ENCODE measurements at places on chromosomes 6 and 20. TPM values are rescaled to one million over a fixed set of nuclear protein-coding genes. Genes with fewer than 3 reads are reported as not detected.

DNA sequence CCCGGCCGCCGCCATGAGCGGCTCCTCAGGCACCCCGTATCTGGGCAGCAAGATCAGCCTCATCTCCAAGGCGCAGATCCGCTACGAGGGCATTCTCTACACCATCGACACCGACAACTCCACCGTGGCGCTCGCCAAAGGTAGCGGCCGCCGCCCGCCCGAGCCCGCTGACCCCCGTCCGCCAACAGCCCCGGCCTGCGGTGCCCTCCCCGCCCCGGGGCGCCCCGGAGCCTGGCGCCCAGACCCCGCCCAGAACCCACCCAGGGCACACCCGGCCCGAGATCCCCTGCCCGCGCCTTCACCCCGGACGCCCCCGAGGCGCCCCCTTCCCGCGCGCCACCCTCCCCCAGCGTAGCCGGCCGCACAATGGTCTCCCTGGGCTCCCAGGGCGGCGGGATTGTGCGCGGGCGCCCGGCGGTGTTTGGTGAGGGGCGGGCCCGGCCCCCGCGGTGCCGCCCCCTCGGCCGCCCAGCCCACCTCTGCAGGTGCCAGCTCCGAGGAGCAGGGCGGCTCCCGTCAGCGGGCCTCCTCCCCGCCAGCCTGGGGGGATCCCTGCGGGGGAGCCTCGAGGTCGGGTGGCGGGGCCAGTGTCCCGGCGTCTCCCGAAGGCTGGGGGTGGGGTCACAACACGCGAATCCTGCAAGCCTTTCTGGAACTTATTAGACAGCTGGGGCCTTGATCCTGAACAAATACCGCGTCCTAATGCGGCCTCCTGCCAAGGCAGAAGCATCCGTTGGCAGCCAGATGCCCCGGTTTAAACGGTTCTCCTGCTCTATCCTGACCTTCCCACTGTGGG, 577 bp downstream of the LSM14B start:
- DNase-seq, result peak; percentile 86

PTK6 gene
- 0.30 TPM for total RNA-seq

TAPBP gene
- 27.9 TPM for total RNA-seq

DNA sequence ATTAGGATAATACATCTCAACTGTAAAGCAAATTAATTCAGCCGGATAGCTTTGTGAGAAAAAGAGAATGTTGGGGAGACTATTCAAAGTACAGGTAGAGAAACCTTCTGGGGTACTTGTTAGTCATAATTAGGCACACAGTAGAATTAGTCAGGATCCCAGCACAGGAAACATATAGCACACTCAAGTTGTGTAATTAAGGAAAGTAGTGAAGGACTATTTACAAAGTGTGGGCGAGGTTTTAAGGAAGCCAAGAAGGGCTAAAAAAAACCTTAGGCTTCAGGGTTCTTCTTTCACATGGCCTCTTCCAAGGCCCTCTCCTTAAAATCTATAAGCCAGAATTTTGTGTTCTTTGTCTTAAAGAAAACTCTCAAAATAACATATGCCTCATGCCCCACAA, 126.7 kb downstream of the RTN4IP1 start:
- no peak for DNase-seq

- DNase-seq, result no peak
Observed at GRCh38 chr6:170345662-170346061, 39.1 kb downstream of the FAM120B start.

RBBP8NL gene
- total RNA-seq, result not detected

GRCh38 chr6:154358019-154358545, 1.5 kb upstream of the IPCEF1 start:
- no peak for DNase-seq

GRCh38 chr6:169864148-169865020, 113.0 kb downstream of the ERMARD start:
- DNase-seq, result no peak

DNA sequence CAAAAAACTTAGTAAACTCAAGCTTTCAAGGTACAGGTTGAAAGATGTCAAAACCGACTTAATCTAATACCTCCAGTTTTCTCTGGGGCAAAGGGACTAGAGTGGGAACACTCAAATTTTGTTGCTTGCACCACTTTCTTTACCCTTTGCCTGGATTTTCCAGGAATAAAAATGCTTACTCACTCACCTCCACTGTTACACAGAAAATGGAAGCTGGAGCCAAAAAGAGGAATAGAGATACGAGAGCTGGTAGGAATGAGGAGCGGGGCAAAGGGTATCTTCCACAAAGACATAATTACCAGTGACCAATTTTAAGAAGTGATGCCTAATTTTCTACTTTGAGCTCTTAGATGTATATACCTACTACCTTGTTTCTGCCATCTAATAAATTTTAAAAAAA, 79.5 kb upstream of the TULP1 start:
- no peak for DNase-seq

DNA sequence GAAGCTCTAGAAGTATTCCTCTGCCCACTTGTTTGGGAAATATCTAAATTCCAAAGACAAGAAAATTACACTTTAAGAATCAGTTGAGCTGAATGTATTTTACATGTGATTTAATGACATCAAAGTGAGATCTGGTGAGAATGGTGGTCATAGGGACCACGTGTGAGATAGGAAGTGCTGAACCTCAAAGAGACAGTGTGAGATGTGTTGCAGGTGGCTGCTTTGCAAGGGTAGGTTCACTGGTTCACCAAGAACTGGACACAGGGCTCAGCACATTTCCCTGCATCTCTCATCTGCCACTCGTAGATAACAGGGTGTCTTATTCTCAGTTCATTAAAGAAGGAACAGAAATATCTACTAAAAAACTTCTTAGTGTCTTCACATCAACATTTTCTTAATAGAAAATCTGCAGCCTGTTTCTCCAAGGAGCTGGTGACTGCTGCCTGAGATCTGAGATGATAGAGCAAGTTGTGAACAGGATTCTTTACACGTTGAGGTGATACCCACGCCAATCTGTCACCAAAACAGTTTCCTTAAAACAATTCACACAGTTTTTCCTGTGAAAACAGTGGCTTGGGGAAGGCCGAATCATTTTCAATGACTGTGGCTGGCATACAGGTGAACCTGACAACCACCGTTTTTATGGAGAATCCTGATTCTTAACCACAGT, 7.2 kb downstream of the CCR6 start:
- DNase-seq, result no peak

DNA sequence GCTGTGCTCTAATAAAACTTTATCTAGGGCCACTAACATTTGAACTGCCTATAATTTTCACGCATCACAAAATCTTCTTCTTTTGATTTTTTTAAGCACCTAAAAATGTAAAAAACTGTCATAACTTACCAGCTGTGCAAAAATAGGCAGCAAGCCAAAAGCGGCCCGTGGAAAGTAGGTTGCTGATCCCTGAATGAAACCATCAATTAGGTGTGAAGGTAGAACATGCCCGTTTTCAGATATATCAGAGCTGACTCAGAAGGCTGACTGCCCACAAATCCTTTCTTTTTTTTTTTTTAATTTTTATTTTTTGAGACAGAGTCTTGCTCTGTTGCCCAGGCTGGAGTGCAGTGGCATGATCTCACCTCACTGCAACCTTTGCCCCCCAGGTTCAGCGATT, 4.9 kb upstream of the IPCEF1 start:
- no peak for DNase-seq

DNA sequence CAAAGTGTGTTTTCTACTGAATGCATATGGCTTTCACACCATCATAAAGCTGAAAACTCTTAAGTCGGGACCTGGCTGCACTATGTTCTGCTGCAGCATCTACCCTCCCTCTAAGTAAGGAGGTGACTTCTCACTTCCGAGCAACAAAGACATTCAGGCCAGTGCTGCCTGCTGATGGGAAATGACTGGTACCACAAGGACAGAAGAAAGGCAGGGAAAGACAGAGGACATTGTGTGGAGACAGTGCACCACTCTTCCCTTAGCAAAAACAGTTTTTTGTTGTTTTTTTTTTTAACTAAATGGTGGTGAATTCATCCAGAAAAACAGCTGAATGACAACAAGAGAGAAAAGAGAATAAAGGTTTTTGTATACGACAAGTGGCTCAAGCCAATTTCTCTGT, 81.5 kb downstream of the MAP7 start:
- DNase-seq, result no peak

DNA sequence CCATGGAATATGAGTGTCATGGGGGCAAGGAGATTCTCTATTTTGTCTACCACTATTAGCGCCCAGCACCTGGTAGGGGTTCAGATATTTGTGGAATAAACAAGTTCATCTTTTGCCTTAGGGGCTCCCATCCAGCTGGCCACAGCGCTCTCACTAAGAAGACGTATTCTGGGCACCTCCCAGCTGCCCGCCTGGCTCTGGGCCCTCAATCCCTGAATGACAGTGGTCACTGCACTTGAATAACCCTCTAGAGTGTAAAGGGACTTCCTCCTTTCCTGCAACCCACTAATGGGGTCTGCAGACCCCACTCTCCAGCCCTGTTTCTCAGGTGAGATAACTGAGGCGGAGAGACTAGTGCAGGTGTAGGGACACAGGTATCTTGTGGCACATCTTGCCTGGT, 36.2 kb downstream of the SNX5 start:
- no peak for DNase-seq

DNA sequence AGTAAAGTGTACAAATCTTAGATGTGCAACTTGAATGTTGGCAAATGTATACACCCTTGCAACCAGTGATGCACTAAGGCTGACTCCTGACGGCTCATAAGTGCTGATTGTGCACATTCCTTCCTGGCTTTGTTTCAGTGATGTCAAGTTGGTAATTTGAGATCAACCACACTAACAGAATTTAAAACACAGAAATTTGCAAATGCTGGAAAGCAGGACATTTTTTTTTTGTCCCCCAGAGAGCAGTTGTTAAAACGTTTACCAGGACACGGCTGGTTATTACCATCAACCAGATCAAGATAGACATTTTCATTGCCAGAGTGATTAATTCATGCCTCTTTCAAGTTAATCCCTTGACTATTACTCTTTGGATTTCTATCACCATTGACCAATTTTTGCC, 735.6 kb downstream of the RFPL4B start:
- DNase-seq, result no peak

- no peak for DNase-seq
Observed at GRCh38 chr6:63321821-63322220, 2.0 kb upstream of the LGSN start.

- DNase-seq, result no peak
Observed at GRCh38 chr6:35319346-35320030, 21.9 kb downstream of the DEF6 start.

DNA sequence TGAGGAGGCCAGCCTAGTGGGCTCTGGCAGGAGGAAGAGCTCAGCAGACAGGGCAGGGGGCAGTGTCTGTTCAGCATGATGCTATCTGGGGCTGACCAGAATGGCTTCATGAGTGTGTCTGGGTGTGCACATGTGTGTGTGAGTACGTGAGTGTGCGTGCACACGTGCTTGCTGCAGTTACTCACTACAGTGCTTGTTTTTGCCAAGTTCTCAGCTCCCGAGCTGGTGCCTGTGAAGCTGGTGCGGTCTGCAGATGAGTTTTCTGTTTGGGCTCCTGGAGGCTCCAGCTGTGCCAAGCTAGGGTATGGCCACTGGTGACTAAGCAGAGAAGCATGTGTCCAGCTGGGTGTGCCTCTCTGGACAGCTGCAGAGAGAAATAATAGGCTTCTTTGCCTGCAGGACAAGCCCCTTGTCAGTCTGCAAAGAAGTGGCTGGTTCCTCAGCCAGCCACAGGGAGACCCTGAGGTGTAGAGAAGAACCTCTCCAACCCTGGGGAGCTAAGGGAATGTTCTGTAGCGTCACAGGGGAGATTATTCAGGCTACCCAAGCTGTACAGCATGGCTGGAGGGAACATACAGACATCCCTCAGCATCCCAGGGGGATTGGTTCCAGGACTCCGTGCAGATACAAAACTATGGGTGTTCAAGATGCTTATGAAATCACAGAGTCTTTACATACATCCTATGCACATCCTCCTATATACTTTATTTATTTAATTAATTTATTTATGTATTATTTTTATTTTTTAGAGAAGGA, 40.2 kb upstream of the FAM50B start:
- no peak for DNase-seq

RPS6KA2 gene
- total RNA-seq, result 12.7 TPM

GRCh38 chr20:37649017-37649416, 44.8 kb upstream of the CTNNBL1 start:
- DNase-seq, result no peak

- no peak for DNase-seq
Observed at GRCh38 chr6:54057058-54057457, 54.2 kb upstream of the MLIP start.

IL17A gene
- 0.03 TPM for total RNA-seq
